Vagina (tissue), 2 donors: ENCODE measurements at places on chromosomes 6 and 20.

DNA sequence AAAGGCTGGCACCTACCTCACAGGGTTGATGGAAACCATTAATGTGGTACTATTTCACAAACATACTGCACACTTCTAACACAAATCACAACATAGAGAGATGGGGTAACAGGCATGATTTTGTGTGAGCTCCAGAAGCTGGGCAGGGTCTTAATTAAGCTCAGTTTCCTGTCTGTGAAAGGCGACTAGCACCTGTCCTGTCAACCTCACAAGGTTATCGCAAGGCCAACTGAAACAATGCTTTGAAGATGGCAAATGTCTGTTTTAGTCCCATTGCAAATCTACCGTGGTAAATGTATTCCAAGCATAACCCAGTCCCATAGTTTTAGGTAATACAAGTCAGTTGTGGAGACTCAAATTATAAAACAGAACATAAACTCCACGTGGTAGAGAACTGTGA, 1.3 kb upstream of the PLEKHG1 start:
- no peak for DNase-seq

- DNase-seq: no peak
These were observed 76.6 kb upstream of the PROKR2 start for GRCh38 chr20:5393218-5393870.

DNA sequence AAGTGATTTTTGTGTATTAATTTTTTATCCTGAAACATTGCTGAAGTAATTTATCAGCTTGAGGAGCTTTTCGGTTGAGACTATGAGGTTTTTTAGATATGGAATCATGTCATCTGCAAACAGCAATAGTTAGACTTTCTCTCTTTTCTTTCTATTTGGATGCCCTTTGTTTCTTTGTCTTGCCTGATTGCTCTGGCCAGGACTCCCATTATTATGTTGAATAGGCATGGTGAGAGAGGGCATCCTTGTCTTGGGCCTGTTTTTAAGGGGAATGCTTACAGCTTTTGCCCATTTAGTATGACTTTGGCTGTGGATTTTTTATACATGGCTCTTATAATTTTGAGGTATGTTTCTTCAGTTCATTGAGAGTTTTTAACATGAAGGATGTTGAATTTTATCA, 207.6 kb upstream of the DEFB112 start:
- DNase-seq: no peak

GRCh38 chr6:137761072-137761471, 106.0 kb upstream of the TNFAIP3 start:
- no peak for DNase-seq

- no peak for DNase-seq
These were observed 20.3 kb downstream of the POFUT1 start for GRCh38 chr20:32227744-32228688.

DNA sequence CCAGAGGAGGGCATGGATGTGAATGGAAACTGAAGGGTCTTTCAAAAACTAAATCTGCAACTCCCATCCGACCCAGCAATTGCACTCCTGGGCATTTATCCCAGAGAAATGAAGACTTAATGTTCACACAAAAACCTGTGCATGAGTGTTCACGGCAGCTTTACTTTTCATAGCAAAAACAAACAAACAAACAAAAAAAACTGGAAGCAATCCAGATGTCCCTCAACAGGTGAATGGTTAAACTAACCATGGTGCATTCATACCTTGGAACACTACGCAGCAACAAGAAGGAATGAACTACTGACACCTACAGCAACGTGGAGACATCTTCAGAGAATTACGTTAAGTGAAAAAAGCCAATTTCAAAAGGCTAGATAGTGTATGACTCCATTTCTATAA, 32.2 kb downstream of the PMEPA1 start:
- no peak for DNase-seq

DNA sequence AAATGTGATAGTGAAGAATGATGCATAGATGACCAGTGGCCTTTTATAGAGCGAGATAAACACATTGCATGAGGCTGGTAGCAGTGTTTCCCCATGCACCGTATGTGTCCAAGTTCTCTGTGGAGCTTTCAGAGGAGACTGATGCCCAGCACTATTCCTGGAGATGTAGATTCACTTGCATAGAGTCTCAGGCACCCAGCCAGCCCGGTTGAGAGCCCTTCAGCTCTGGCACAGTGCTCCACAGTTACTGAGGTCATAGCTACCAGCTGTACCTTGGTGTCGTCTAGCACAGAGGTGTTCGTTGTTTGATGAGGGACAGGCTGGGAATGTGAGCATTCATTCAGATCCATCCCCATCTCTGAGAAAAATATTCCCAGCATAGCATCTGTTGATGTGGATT, 328.9 kb downstream of the FARS2 start:
- no peak for DNase-seq

DNA sequence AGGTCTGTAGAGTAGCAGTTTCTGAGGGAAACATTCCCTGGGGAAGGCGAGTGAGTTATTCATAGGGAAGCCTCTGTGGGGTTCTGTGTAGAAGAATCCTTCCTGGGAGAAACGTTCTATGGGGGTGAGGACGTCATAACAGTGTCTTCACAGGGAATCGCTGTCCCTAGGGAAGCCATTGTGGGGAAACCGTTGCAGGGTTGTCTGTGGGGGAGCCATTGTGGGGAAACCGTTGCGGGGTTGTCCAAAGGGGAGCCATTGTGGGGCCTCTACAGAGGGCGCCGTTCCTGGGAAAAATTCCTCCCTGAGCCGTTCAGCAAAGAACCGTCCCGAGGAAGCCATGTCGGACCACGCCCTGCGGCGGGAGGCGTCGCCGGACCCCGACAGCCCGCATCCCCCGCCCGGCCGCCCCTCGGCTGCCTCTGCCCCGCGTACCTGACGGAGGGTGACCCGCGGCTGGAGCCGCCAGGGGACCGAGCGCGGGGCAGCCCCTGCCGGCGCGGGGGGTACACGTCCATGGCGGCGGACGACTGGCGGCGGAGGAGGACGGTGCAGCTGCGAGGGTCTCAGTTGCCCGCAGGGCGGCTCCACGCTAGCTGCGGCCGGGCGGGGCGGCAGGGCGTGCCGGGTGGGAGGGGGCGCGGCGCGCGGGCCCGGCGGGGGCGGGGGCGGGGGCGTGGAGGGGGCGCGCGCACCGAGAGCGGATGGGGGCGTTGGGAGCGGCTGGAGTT, at the start of gene DNAAF9:
Gene DNAAF9, minus strand, starts transcription at position 630 of the 731 bp plus-strand sequence. Its CDS starts 112 bp downstream, at position 518.
- no peak for DNase-seq

GRCh38 chr6:159639721-159640120, 53.3 kb downstream of the SOD2 start:
- DNase-seq: no peak

- no peak for DNase-seq
These were observed 208.0 kb downstream of the ARHGAP18 start for GRCh38 chr6:129501740-129502660.

GRCh38 chr6:41222513-41222912, 5.6 kb upstream of the TREML4 start:
- no peak for DNase-seq

- DNase-seq: no peak
These were observed 36.8 kb upstream of the SNX9 start for GRCh38 chr6:157786221-157786620.

GRCh38 chr20:4067600-4068261, 52.4 kb upstream of the RNF24 start:
- DNase-seq: no peak

DNA sequence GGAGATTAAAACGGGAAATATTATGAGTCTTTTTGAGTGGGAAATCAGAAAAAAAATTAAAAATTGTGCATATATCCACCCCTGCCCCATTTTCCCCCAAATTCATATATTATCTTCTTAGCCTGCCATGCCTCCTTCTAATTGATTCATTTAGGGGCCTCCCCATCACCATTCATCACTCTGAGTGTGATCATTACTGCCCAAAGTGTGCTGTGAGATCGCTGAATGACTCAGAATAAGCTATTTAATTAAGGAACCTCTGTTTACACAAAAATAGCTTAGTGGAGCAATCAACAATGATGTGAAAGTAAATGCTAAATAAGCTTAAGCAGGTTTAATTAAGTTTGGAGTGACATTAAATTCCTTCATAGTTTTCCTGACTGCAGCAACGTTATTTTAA, 645.5 kb downstream of the GRIK2 start:
- no peak for DNase-seq

GRCh38 chr20:8172191-8172590, 40.1 kb downstream of the PLCB1 start:
- DNase-seq: no peak

DNA sequence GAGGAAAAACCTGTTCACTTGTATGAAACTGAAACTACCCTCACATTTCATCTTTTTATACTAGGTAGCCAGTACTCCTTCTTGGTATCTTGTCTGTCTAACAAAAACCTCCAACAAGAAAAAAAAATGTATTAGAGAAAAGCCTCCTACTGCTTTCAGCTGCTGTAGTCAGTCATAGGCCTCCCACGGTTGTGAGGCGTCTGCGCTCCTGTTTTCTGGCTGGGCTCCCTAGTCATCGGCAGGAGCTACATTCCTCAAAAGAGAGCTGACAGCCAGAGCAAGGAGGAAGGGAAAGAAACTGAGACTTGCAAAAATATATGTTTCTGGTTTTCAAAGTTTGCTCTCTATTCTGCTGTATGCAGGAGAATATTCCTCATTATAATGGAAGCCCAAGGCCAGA, 517.0 kb downstream of the LMBRD1 start:
- DNase-seq: no peak

DNA sequence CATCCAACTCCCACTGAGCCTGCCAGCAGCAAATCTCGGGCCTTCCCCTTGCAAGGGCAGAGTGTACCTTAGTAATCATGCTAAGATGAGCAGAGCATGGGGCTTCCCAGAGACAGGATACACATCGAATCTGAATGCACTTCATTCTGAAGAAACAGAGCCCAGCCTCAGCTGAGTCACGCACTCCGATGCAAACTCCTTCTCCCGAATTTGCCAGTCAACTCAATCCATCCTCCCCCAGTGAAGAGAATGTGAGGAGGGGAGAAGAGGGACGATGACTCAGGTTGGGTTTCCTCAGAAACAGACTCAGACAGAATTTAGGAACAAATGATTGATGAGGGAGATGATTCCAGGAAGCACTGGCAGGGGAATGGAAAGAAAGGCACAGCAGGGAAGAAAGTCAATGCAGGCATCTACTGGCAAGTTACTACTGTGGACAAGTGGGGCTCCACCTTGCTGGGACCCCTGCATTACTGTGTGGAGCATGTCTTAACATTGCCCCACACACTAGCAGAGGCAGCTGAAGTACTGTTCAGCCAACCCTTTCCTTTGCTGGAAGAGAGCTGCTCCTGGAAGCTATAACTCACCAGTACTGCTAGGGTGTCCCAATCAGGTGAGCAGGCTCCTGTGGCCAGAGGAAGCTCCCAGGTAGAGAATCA, 251.6 kb downstream of the ADGB start:
- no peak for DNase-seq

- no peak for DNase-seq
These were observed 157.5 kb downstream of the CEBPB start for GRCh38 chr20:50348096-50348495.

GRCh38 chr20:20897922-20898321, 185.5 kb upstream of the RALGAPA2 start:
- DNase-seq: no peak

DNA sequence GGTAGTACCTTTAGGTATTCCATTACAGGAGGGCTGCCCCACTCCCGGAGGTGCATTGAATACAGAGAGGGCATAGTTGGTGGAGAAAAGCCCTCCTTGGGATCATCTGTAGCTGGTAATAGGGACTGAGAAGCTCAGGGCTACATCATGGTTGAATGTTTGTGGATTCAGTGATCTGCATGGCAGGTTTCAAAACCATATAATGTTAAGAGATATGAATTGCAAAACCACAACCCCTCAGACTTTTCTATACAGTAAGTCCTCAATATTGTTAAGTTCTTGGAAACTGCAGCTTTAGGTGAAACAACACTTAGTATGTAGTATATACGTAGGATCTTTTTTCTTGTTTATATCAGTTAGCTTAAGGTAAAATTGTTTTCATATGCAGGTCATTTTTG, 11.3 kb downstream of the TULP4 start:
- no peak for DNase-seq

DNA sequence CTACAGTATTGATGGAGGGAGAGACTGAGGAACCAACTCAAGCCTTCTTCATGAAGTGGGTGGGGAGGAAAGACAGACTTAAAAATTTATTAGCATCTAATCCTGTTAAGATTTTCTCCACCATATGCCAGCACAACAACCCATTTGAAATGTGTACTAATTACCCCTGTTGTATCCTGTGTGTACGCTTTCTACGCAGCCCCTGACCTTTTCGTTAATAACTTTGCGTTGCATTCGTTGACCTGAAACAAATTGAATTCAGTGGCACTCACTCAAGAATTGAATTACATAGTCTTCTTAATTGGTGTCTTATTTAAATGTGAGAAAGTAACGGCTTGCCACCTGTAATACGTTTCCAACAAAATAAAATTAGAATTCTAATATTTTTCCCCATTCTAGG, 113.9 kb downstream of the LINC00237 start:
- no peak for DNase-seq

DNA sequence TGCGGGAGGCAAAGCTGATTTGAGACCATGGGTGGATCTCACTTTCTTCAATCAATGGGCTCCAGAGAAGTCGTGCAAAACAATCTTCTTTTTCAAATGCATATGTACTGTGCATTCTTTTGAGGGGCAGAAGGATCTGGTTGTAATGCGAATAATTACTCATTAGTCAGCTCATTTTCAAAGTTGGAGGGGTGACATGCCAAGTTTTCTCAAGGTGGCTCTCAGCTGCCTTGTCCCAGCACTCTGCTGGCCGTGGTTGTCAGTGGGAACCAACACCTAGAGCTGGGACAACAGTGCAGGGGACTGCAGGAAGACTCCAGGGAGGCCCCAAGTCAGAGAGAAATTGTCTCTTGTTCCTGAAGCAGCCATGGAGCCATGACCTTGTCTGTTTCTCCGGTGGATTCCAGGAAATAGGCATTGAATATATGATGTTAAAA, 25.3 kb downstream of the MYT1 start:
- DNase-seq: no peak

- DNase-seq: no peak
These were observed 694.6 kb downstream of the QKI start for GRCh38 chr6:164108869-164109769.

DNA sequence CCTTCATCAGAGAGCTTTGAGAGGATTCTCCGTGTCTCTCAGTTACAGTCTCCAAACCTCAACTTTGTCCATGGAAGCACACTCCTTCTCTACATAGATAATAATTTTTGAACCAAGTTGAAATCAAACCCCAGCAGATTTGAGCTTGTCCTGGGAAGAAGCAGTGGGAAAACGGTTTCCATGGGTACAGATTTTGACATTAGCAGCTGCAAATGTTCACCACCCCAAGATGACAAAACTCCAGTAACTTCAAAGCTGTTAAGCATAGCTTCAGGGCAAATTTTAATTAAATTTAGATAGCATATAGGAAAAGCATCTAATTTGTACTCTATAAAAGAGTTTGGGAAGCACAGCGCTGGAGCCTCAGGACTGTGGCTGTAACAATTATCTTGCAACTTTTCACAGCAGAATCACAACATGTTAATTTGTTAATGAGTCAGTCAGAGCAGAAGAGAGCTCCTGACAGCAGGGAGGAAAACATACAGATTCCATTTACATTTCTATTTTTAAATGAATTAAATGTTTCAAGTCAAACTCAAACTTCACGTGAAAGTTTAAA, 240.7 kb downstream of the BMP7 start:
- DNase-seq: no peak
